Central memory CD8-positive, alpha-beta T cell (primary cell): ENCODE measurements at places on chromosomes 11 and 22.

GRCh38 chr22:20008221-20008995, 8.2 kb downstream of the ARVCF start:
- peaks cover 3% of the 10 kb centered on the region for H3K36me3 ChIP-seq
- H3K27ac ChIP-seq = no peak overlapping the region
- no peaks in the 10 kb centered on the region for H3K27me3 ChIP-seq
- no peaks in the 10 kb centered on the region for H3K4me1 ChIP-seq
- DNase-seq = no peak

DNA sequence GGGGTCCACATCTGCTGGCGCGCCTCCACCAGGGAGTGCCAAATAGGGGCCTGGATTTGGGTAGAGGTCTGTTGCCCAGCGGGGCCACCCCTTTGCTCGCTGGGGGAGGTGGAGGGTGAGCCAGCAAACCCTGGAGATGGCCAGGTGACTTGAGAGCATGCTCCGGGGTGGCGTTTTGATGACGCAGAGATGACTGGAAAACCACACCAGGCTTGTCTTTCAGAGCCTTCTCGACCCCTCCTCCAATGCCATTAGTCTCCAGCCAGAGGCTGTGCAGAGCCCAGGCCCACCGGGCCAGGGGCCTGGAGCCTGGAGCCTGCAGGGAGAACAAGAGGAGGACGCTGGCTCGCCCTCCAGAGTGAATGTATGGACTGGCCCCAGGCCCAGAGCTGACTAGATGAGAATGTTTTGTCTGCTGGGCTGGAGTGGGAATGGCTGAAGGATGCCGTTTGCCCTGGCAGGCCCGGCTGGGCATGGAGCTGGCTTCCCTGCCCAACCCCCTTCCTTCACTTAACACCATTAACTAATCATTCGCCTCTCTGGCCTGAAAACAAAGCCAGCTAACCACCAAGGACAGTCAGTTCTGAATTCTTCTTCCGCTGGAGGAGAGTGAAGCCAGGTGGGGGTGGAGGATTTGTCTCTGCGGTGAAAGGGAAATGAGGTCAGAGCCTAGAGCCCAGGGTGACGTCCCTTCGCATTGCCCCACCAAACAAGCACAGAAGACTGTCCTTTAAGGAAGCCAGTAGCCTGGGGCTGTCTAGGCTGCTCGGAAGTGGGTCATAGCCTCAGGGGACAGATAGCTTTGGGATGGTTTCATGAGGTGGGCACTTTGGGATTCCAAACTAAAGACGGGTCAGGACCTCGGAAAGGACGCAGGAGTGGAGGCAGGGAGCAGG, 1.6 kb upstream of the MCAM start:
- H3K27me3 ChIP-seq = peaks cover 49% of the 10 kb centered on the region
- peaks cover 25% of the 10 kb centered on the region for H3K4me1 ChIP-seq
- peaks cover 2% of the 10 kb centered on the region for H3K36me3 ChIP-seq

DNA sequence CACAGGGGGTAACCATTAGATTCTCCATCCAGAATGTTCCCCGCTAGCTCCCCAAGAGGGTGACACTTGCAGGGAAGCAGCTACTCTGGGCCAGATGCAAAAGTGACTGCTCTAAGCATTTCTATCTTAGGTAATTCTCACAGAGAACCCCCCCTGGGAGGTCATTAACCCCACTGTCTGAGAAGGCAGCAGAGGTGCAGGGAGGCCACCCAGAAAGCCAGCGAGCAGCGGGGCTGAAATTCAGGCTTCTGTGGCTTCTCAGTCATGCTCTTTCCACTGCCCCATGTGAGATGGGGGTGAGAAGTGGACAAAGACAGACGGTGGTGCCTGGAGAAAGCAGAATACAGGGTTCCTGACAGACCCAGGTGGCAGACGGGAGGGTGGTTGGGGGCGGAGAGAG, 114.4 kb upstream of the ASPHD2 start:
- H3K27ac ChIP-seq = no peak overlapping the region
- peaks cover 1% of the 10 kb centered on the region for H3K36me3 ChIP-seq
- H3K4me3 ChIP-seq = no peak overlapping the region
- H3K27me3 ChIP-seq = peaks cover 45% of the 10 kb centered on the region
- no peaks in the 10 kb centered on the region for H3K4me1 ChIP-seq
- DNase-seq = no peak

DNA sequence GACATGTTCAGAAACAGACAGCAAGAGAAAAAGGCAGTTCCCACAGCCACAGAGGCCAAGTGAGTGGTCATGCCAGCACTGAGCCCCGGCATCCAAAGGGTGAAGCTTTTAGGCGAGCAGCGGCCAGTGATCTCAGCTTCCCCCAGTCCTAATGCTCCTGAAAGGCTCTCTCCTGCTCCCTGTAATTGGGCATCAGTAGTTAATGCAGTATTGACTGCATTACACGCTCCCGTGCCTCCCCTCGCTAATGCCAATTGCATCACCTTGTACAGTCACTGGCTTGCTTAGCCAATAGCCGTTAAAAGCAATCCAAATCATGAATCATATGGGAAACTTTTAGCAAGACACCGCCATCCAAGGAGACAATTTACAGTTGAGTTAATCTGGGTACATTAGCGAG, 4.9 kb downstream of the LMO1 start:
- no peak for DNase-seq
- no peak overlapping the region for H3K4me3 ChIP-seq
- no peak overlapping the region for H3K27ac ChIP-seq
- H3K4me1 ChIP-seq = peaks cover 5% of the 10 kb centered on the region
- no peaks in the 10 kb centered on the region for H3K36me3 ChIP-seq
- H3K27me3 ChIP-seq = peaks cover 57% of the 10 kb centered on the region

DNA sequence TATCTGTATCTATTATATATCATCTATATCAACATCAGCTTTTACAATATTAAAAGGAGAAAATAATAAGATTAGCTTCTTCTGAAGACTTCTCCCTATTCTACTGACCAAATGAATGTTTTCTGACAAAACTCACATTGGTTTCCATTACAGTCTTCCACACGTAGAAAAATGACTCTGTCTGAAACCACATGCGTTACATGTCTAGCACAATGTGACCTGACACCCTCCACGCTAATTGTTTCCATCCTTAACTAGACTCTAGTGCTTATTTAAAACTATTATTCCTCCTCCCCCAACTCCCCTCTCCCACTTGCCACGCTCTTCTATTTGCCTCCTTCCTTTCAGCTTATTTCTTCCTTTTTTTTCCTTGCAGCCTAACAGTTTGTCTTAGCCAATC, 172.1 kb downstream of the ADAMTS15 start:
- no peak overlapping the region for H3K4me3 ChIP-seq
- peaks cover 31% of the 10 kb centered on the region for H3K27me3 ChIP-seq
- H3K27ac ChIP-seq = no peak overlapping the region
- no peaks in the 10 kb centered on the region for H3K36me3 ChIP-seq

DNA sequence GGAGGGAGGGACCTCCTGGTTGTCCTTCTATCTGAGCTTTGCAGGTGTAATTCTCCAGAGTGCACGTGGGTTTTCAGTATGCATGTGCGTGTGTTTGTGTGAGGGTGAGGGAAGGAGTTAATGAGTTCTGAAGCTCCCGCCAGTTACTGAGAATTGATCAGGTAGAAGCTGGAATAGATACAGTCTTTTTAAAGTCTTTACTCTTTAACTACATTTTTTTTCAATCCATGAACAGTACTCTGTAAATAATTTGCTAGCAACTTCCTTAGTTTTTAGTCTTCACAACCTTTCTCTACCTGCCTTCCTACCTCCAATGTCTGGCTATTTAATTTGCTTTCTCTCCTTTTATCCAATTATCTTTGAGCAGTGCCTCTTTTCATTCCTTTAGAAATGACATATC, 25.5 kb downstream of the ARHGAP42 start:
- H3K27me3 ChIP-seq = no peaks in the 10 kb centered on the region
- H3K4me1 ChIP-seq = no peaks in the 10 kb centered on the region
- H3K4me3 ChIP-seq = no peak overlapping the region

DNA sequence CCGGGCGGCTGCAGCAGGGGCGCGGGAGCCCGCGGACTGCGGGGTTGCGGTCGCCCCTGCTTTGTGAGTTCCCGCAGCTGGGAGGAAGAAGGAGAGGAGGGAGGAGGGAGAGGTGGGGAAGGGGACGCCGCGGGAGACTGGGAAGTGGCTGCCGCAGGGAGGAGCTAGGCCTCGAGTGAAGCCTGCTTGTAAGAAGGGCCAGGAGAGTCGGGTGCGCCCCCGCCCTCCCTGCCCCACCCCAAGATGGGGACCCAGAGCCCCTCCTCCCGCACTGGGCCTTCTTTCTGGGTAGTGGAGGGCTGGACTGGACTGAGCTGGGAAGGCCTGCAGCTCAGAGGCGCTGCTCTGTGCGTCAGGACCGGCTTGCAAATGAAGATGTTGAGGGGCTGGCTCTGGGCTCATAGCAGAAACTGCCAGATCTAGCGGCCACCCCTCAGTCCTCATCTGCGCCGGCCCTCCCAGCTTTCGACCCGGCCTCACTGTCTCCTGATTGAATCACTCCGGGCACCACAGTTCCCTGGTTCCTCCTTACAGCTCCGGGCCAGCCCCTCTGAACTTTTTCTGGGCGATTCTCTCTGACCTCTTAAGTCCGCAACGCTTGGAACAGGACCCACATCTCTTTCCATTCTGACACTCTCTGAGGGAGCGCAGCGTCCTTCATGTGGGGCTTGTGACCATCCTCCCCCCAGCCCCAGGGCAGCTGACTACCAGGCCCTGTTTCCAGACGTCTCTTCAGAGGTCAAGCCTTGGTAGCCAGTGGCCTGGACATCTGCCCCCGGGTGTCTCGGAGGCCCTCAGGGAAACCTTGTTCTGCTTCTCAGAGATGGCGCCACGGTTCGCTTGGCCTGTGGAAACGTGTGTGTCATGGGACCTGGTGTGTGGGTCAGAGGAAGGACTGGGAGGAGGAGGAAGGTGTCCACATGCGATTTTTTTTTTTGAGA, 21.9 kb downstream of the SERPINH1 start:
- peak overlapping the region; percentile 76 for H3K27ac ChIP-seq
- no peaks in the 10 kb centered on the region for H3K36me3 ChIP-seq
- DNase-seq = no peak

DNA sequence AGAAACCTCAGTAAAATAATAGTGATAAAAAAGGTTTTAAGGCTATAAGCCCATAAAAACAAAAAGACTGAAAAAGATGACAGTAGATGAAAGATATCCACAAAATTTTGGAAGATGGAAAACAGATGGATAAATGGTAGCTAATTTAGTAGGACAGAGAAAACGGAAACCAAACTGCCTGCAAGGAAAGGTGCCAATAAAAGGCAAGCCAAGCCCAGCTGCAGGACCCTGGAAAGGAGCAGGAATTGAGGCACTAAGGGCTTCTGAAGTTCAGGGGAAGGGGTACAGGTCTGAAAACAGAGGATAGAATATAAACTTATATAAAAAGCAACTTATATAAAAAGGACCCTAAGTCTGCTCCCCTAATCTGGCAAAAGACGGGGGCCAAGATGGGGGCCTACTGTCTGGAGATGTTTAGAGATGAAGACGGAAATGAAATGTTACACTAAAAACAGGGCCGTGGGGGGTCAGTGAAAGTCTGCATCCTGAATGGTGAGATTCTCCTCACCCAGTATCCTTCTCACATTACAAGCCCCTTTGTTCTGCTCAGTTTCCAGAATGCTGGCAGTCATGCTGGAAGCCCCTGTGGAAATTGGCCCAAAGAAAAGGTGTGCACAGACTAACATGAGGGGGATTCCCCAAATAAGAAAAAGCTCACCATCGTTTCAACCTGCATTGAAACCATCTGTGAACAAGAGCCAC, 269.3 kb upstream of the PITPNB start:
- H3K27me3 ChIP-seq = peaks cover 72% of the 10 kb centered on the region
- H3K27ac ChIP-seq = no peak overlapping the region
- DNase-seq = no peak
- peaks cover 2% of the 10 kb centered on the region for H3K36me3 ChIP-seq
- no peaks in the 10 kb centered on the region for H3K4me1 ChIP-seq

- no peaks in the 10 kb centered on the region for H3K4me1 ChIP-seq
- no peaks in the 10 kb centered on the region for H3K36me3 ChIP-seq
- DNase-seq = no peak
- H3K27ac ChIP-seq = no peak overlapping the region
Observed at GRCh38 chr11:102829316-102830000, 14.0 kb downstream of the MMP3 start.

GRCh38 chr11:61887839-61888494, 3.4 kb downstream of the FADS3 start:
- peaks cover 11% of the 10 kb centered on the region for H3K4me1 ChIP-seq
- DNase-seq = no peak
- no peak overlapping the region for H3K4me3 ChIP-seq
- H3K27ac ChIP-seq = no peak overlapping the region

- H3K27ac ChIP-seq = no peak overlapping the region
- DNase-seq = no peak
- no peaks in the 10 kb centered on the region for H3K27me3 ChIP-seq
- H3K4me1 ChIP-seq = no peaks in the 10 kb centered on the region
Observed at GRCh38 chr22:23938328-23939016, 22.5 kb downstream of the GSTT2B start.

DNA sequence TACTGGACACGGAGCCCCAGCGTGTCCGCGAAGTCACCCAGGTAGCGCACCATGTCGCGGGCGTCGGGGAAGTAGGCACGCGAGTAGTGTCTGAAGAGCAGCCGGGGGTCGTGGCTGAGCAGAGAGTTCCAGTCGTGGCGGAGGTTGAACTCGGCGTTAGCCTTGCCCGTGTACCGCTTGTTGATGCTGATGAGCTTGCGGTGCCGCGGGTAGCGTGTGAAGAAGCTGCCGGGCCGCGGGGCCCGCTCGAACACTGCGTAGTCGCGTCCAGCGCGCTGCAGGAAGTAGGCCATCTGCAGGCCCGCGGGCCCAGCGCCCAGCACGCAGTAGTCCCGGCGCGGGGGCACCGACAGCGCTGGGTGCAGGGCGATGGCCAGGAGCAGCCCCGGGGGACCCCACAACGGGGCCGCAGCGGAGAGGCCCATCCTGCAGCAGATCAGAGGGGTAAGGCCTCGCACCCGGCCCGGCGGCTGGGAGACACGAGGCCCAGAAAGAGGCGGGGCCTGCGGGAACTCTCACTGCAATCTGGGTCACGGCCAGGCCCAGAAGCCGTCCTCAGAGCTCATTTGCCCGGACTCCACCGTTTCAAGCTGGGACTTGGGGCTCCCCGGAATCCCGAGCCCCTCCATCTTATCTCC, 723 bp downstream of the FOXRED2 start:
- DNase-seq = no peak
- peak overlapping the region; percentile 69 for H3K4me3 ChIP-seq
- no peak overlapping the region for H3K27ac ChIP-seq
